ENCODE measurements at places on chromosomes 7 and 10.

DNA sequence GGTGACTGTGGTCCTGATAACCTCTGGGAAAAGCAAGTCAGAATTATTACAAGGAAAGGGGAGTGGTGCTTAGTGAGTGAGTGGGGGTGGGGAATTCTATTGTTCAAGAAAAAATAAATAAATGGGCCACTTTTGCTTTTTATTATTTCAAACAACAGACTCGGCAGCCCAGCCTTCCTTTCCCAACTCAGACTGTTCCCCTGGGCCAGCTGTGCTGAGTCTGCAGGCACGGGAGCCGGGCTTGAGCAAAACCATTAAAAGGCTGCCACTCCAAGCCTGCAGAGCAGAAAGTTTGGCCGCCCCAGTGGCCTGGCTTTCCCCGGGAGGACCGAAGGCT, 90.0 kb downstream of the PLXNA4 start:
- H3K4me1 ChIP-seq = no peaks in the 10 kb centered on the region
- no peak overlapping the region for H3K27ac ChIP-seq
- no peak overlapping the region for H3K4me3 ChIP-seq
- no peak for DNase-seq
- H3K36me3 ChIP-seq = no peaks in the 10 kb centered on the region

- H3K4me3 ChIP-seq = no peak overlapping the region
- H3K27me3 ChIP-seq = no peaks in the 10 kb centered on the region
- no peaks in the 10 kb centered on the region for H3K36me3 ChIP-seq
- no peak overlapping the region for H3K27ac ChIP-seq
- no peaks in the 10 kb centered on the region for H3K4me1 ChIP-seq
Measured at GRCh38 chr10:85008488-85009184, 680.2 kb downstream of the CCSER2 start.

GRCh38 chr10:82796510-82796909, 921.5 kb downstream of the NRG3 start:
- no peak overlapping the region for H3K27ac ChIP-seq
- DNase-seq = no peak
- no peaks in the 10 kb centered on the region for H3K27me3 ChIP-seq
- H3K4me1 ChIP-seq = no peaks in the 10 kb centered on the region

DNA sequence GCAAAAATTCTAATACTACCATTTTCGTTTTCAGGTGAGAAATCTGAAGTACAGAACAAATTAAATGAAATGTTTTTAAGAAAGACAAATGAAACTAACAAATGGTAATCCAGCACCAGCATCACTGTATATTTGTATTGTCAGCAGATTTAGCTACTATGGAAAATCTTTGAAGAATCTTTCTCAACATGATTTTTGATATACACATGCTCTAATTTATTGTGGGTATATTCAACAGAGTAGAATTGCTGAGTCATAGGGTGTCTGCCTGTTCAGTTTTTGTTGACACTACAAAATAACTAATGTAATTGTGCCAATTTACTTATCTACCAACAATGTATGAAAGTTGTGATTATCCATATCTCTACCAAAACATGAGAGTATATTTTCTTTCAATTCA, 437.6 kb downstream of the PCDH15 start:
- no peaks in the 10 kb centered on the region for H3K4me1 ChIP-seq
- DNase-seq = no peak
- H3K27me3 ChIP-seq = no peaks in the 10 kb centered on the region
- no peak overlapping the region for H3K27ac ChIP-seq
- no peak overlapping the region for H3K4me3 ChIP-seq

DNA sequence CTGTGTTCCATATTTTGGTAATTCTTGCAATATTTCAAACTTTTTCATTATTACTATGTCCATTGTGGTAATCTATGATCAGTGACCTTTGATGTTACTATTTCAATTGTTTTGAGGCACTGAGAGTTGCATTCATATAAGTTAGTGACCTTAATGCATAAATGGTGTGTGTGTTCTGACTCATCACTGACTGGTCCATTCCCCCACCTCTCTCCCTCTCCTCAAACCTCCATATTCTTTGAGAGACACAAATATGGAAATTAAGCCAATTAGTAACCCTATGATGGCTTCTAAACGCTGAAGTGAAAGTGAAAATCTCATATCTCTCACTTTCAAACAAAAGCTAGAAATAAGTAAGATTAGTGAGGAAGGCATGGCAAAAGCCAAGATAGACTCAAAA, 739.6 kb downstream of the CCSER2 start:
- no peak overlapping the region for H3K27ac ChIP-seq
- H3K27me3 ChIP-seq = no peaks in the 10 kb centered on the region
- no peaks in the 10 kb centered on the region for H3K4me1 ChIP-seq
- no peak for DNase-seq
- H3K36me3 ChIP-seq = no peaks in the 10 kb centered on the region
- no peak overlapping the region for H3K4me3 ChIP-seq

- H3K4me3 ChIP-seq = no peak overlapping the region
- no peak for DNase-seq
- no peaks in the 10 kb centered on the region for H3K4me1 ChIP-seq
- peaks cover 51% of the 10 kb centered on the region for H3K36me3 ChIP-seq
- H3K27me3 ChIP-seq = no peaks in the 10 kb centered on the region
- no peak overlapping the region for H3K27ac ChIP-seq
Measured at GRCh38 chr7:77651575-77652162, 44.6 kb upstream of the RSBN1L start.

GRCh38 chr10:124707551-124707950, 36.6 kb downstream of the FAM53B start:
- H3K4me3 ChIP-seq = no peak overlapping the region
- DNase-seq = no peak
- no peak overlapping the region for H3K27ac ChIP-seq
- peaks cover 88% of the 10 kb centered on the region for H3K4me1 ChIP-seq

DNA sequence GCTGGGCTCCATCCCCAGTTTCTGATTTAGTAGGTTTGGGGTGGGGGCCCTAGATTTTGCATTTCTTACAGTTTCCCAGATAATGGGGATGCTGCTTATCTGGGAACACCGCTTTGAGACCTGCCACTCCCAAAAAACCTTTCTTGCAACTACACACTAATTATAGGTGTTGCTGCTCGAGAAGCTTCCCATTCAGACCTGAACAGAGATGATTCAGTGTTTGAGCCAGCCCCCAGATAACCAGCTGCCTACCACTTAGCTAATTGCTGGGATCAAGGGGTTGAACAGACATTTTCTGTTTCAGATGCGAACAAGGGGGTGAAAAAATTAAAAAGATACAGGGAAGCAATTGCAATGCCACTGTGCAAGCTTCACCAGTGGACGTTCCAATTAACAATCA, 448.5 kb downstream of the KCNMA1 start:
- no peak overlapping the region for H3K27ac ChIP-seq
- H3K27me3 ChIP-seq = no peaks in the 10 kb centered on the region
- H3K4me3 ChIP-seq = no peak overlapping the region
- H3K4me1 ChIP-seq = no peaks in the 10 kb centered on the region

GRCh38 chr7:16811551-16811950, 6.8 kb upstream of the AGR2 start:
- no peak overlapping the region for H3K4me3 ChIP-seq
- H3K27ac ChIP-seq = no peak overlapping the region
- H3K36me3 ChIP-seq = no peaks in the 10 kb centered on the region
- no peaks in the 10 kb centered on the region for H3K4me1 ChIP-seq
- no peak for DNase-seq

- no peak for DNase-seq
- H3K36me3 ChIP-seq = no peaks in the 10 kb centered on the region
- no peaks in the 10 kb centered on the region for H3K27me3 ChIP-seq
- no peak overlapping the region for H3K27ac ChIP-seq
- H3K4me3 ChIP-seq = no peak overlapping the region
- H3K4me1 ChIP-seq = no peaks in the 10 kb centered on the region
Measured at GRCh38 chr7:40755438-40755837, 620.6 kb downstream of the SUGCT start.

- H3K36me3 ChIP-seq = no peaks in the 10 kb centered on the region
- H3K27me3 ChIP-seq = no peaks in the 10 kb centered on the region
- no peak overlapping the region for H3K27ac ChIP-seq
- no peak for DNase-seq
- peaks cover 13% of the 10 kb centered on the region for H3K4me1 ChIP-seq
Measured at GRCh38 chr10:96747734-96748550, 27.6 kb upstream of the PIK3AP1 start.

- DNase-seq = no peak
- H3K36me3 ChIP-seq = no peaks in the 10 kb centered on the region
- H3K4me1 ChIP-seq = no peaks in the 10 kb centered on the region
Measured at GRCh38 chr10:26944261-26944882, 83.6 kb upstream of the ABI1 start.

DNA sequence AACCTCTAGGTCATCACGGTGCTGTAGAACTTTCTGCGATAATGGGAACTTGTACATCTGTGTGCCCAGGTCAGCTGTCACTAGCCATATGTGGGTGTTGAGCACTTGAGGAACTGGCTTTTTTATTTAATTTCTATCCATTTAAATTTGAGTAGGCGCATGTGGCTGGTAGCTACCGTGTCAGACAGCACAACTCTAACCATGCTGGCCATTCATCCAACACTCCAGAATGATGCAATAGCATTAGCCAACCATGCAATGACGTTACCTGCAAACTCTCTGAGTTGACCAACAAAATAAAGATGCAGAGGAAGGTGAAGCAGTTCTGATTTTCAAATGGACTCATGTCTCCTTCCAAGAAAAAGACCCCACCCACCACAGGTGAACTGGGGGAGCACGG, 24.4 kb upstream of the CHST15 start:
- H3K27ac ChIP-seq = no peak overlapping the region
- H3K27me3 ChIP-seq = no peaks in the 10 kb centered on the region
- H3K36me3 ChIP-seq = no peaks in the 10 kb centered on the region
- no peak overlapping the region for H3K4me3 ChIP-seq
- peaks cover 29% of the 10 kb centered on the region for H3K4me1 ChIP-seq

- H3K36me3 ChIP-seq = peaks cover 51% of the 10 kb centered on the region
- H3K27me3 ChIP-seq = no peaks in the 10 kb centered on the region
- no peak overlapping the region for H3K4me3 ChIP-seq
Measured at GRCh38 chr10:103605359-103606096, 112.0 kb downstream of the NEURL1 start.

- no peak overlapping the region for H3K4me3 ChIP-seq
- no peaks in the 10 kb centered on the region for H3K36me3 ChIP-seq
- H3K27ac ChIP-seq = no peak overlapping the region
- H3K27me3 ChIP-seq = no peaks in the 10 kb centered on the region
Measured at GRCh38 chr7:50962962-50963374, 180.3 kb upstream of the GRB10 start.

- H3K36me3 ChIP-seq = no peaks in the 10 kb centered on the region
- H3K27ac ChIP-seq = no peak overlapping the region
- no peak for DNase-seq
- H3K27me3 ChIP-seq = no peaks in the 10 kb centered on the region
Measured at GRCh38 chr7:16891874-16892643, 10.3 kb upstream of the AGR3 start.

GRCh38 chr7:112596981-112597380, 116.2 kb downstream of the LSMEM1 start:
- DNase-seq = no peak
- H3K36me3 ChIP-seq = no peaks in the 10 kb centered on the region
- H3K4me3 ChIP-seq = no peak overlapping the region
- H3K27ac ChIP-seq = no peak overlapping the region
- no peaks in the 10 kb centered on the region for H3K27me3 ChIP-seq

- H3K27ac ChIP-seq = no peak overlapping the region
- no peak for DNase-seq
- no peaks in the 10 kb centered on the region for H3K4me1 ChIP-seq
Measured at GRCh38 chr10:68876246-68877138, 24.6 kb upstream of the DDX50 start.

GRCh38 chr7:115779561-115779960, 251.0 kb downstream of the TFEC start:
- no peak overlapping the region for H3K4me3 ChIP-seq
- H3K36me3 ChIP-seq = no peaks in the 10 kb centered on the region
- no peaks in the 10 kb centered on the region for H3K4me1 ChIP-seq
- no peaks in the 10 kb centered on the region for H3K27me3 ChIP-seq

DNA sequence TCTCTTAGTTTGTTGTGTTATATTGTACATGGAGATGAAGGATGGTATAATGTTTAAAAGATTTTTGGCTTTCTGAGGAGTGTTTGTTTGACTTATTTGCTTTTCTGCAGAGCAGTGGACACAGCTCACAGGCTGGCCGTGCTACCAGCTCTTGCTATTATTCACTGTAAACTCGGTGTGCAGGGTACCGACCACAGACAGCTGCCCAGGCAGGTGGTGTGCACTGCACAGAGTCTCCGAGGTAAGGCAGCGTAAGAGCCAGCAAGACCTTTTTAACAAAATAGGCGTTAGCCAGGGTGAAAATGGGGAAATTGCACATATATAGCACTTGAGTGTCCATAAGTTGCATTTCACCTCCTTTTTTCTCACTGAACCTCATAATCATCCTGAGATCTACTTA, 438.0 kb downstream of the CNTNAP2 start:
- no peak for DNase-seq
- no peaks in the 10 kb centered on the region for H3K27me3 ChIP-seq
- no peak overlapping the region for H3K4me3 ChIP-seq
- no peaks in the 10 kb centered on the region for H3K36me3 ChIP-seq
- H3K27ac ChIP-seq = no peak overlapping the region
- H3K4me1 ChIP-seq = no peaks in the 10 kb centered on the region

DNA sequence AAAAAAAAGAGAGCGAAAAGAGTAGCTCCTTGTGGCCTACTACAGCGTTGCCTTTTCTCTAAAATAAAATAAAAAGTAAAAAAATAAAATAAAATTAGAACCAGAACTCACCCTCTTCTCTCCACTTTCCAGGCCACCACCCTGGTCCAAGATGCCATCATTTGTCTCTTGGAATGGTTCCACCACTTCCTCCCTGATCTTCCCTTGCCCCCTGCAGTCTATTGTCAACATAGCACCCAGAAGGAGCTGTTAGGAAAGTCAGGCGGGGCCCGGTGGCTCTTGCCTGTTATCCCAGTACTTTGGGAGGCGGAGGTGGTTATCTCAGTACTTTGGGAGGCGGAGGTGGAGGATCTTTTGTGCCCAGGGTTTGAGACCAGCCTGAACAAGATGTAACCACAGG, 7.6 kb upstream of the GRID2IP start:
- DNase-seq = no peak
- no peaks in the 10 kb centered on the region for H3K4me1 ChIP-seq
- H3K36me3 ChIP-seq = no peaks in the 10 kb centered on the region
- no peaks in the 10 kb centered on the region for H3K27me3 ChIP-seq

GRCh38 chr10:1364151-1364910, 308.1 kb downstream of the WDR37 start:
- no peak overlapping the region for H3K4me3 ChIP-seq
- DNase-seq = no peak
- no peaks in the 10 kb centered on the region for H3K4me1 ChIP-seq
- peaks cover 33% of the 10 kb centered on the region for H3K27me3 ChIP-seq
- H3K36me3 ChIP-seq = no peaks in the 10 kb centered on the region

- peaks cover 3% of the 10 kb centered on the region for H3K36me3 ChIP-seq
- no peak overlapping the region for H3K4me3 ChIP-seq
- no peak overlapping the region for H3K27ac ChIP-seq
- H3K27me3 ChIP-seq = no peaks in the 10 kb centered on the region
- no peak for DNase-seq
Measured at GRCh38 chr10:87694011-87694794, 34.5 kb downstream of the PAPSS2 start.

GRCh38 chr7:50679218-50680007, 103.3 kb downstream of the GRB10 start:
- no peak overlapping the region for H3K27ac ChIP-seq
- peaks cover 3% of the 10 kb centered on the region for H3K36me3 ChIP-seq
- DNase-seq = no peak
- no peaks in the 10 kb centered on the region for H3K27me3 ChIP-seq
- no peak overlapping the region for H3K4me3 ChIP-seq
- H3K4me1 ChIP-seq = peaks cover 49% of the 10 kb centered on the region

GRCh38 chr7:981793-982510, 1.0 kb upstream of the CYP2W1 start:
- no peak overlapping the region for H3K4me3 ChIP-seq
- no peak for DNase-seq
- H3K4me1 ChIP-seq = no peaks in the 10 kb centered on the region
- H3K36me3 ChIP-seq = no peaks in the 10 kb centered on the region
- no peak overlapping the region for H3K27ac ChIP-seq

All from lower lobe of right lung (tissue), 2 donors.